ENCODE measurements at places on chromosomes 2 and 18. TPM values are rescaled to one million over a fixed set of nuclear protein-coding genes. Genes with fewer than 3 reads are reported as not detected.

SERPINB3 gene
- not detected for total RNA-seq

DNA sequence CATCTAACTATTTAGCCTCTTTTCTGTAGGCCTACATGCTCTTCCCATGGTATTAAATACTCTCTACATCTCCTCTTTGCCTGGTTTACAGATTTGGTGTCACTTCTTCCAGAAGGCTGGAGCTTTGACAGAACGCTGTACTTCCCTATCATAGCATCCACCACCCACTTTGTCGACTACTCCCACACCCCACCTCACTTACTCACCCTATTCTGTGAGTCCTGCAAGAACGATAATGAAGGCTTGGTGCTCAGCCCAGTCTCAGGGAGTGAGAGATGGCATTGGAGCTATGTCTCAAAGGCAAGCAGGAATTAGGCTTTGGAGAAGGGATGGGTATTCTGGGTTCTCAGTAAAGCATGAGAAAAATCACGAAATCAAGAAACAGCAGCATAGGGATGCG lies 20.3 kb upstream of the KDM3A start:
- DNase-seq: no peak

DNA sequence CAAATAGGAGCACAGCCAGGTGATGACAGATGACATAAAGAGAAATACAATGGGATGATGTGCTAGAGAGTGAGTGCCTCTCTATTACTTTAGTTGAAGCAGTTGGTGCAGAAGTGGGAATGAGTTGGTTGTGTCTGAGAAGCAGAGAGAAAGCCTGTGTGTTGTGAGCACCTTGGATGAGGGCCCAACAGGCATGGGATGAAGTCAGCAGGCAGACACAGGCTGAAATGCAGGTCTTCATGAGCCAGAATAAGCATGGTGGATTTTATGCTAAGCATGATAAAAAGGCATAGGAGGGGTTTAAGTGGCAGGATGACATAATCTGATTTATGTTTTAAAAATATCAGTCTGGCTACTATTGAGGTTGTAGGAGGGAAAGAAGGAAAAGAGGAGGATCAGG lies 71.5 kb downstream of the KLHL14 start:
- DNase-seq: no peak

DNA sequence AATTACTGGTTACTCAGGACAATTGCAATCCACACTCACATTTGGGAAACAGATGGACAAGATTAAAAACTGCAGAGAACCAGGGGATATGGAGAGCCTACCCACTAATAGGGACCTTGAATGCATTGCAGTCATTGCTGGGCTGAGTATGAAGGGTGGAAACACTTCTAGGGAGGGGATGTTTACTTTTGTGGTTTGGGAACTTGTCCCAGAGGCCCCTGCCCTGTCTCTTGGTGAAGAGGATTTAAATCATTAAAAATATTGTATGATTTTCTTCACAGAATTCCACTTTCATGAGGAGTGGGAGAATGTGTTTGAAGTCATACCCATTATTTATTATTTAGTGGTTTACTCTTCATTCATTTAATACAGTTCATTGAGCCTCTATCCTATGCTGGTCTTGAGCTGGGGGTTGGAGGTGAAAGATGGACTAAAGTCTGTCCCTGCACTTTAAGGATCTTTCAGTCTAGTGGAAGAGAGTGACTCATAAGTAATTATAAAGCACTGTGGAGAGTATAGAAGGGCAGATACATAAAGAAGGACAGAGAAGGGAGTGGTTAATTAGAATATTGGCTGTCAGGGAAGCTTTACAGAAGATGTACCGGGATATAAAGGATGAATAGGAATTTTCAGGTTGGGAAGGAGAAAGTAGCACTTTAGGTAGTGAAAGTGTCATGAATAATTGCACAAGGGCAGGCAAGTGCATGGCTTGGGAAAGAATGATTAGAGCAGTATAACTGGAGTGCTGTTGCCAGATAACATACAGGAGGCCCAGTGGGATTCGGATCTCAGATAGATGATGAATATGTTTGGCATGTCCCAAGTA lies 313.4 kb downstream of the LPIN1 start:
- no peak for DNase-seq

- peak; percentile 21 for DNase-seq
Observed at GRCh38 chr18:61322265-61322873, 10.9 kb upstream of the CDH20 start.

GRCh38 chr2:46380038-46380940 lies 83.1 kb downstream of the EPAS1 start:
- no peak for DNase-seq

GRCh38 chr2:138275292-138275690 lies 226.3 kb upstream of the SPOPL start:
- DNase-seq: no peak

TCF23 gene
- total RNA-seq: 63.8 TPM

- DNase-seq: no peak
Observed at GRCh38 chr2:72255540-72255939, 107.9 kb upstream of the CYP26B1 start.

DNA sequence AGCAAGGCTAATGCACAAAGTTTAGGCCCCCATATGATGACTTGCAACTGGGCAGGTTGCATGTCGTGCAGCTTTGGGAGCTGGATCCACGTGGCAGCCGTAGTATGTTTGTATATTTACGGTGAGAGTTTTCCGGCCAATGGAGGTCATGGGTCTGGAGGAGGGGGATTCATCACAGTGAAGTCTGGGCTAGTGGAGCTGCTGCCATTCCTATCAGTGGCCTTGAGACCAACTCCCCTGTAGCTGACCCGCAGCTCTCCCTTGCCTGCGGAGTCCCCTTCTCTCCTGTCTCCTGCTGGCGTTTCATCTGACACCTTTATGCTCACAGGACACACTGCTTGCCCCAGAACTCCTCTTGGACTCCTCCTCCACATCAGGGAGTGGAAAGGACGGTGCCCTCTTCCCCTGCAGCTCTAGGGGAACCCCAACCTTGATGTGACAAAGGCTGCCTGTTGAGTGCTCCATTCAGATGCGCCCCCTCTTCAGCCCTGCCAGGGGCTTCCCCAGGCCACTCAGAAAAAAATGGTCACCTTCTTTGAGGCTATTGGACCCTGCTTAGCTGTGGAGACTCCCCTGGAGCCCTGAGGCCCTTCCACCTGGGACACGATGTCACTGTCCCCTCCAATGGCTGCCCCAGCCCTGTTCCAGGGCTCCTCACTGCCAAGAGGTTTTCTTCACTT lies 121.7 kb downstream of the PXDN start:
- no peak for DNase-seq

C2orf15 gene
- total RNA-seq: 0.86 TPM

GRCh38 chr2:590214-591175 lies 86.7 kb downstream of the TMEM18 start:
- DNase-seq: no peak

- DNase-seq: no peak
Observed at GRCh38 chr2:35294636-35295263, 1060.8 kb upstream of the CRIM1 start.

TUBA3E gene
- not detected for total RNA-seq

SP110 gene
- total RNA-seq: 21.4 TPM

DNA sequence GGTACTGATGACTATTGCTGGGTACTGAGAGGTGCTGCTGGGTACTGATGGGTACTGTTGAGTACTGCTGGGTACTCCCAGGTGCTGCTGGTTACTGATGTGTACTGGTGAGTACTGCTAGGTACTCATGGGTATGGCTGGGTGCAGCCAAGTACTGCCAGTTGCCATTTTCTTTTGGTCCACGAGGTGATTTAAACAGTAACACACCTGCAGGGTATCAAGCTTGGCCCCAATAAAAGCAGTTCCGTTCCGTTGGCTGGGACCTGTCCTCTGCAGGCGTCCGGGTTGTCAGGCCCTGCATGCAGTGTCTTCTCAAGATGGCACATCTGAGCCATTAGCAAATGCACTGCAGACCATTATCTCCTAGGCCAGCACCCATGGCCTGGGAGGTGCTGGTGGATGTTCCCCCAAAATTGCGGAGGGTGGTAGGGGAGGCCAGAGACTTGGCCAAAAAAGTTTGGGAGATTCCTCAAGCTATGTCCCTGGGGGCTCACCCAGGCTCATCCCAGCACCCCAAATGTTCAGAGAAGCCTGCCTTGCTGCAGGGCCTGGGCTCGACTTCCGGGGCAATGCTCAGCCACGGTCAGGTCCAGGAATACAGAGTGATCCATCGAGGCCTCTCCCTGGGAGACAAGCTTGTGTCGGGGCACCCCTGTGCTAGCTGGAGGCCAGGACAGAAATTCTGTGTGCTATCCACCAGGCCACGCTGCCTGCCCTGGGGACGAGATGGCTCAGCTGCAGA lies 165.2 kb downstream of the TWIST2 start:
- DNase-seq: no peak

- DNase-seq: no peak
Observed at GRCh38 chr18:2529154-2529553, 42.2 kb downstream of the METTL4 start.

DNA sequence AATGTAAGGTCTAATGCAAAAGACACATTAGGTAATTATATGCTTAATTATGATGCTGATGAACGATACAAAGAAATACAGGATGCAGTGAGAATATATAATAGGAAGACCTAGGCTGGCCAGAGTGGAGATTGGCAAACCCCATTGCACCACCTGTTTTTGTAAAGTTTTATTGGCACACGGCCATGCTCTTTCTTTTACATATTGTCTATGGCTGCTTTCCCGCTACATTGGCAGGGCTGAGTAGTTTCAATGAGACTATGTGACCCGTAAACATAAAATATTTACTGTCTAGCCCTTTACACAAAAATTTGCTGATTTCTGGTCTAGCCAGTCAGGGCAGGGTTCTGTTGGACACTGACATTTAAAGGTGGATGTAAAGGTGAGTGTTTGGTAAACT lies 5.4 kb downstream of the SEC11C start:
- DNase-seq: no peak

GRCh38 chr18:48391868-48392267 lies 17.3 kb downstream of the ZBTB7C start:
- no peak for DNase-seq

CTIF gene
- 84.2 TPM for total RNA-seq

CASP8 gene
- 8.4 TPM for total RNA-seq

GRCh38 chr18:21391074-21391673 lies 149.1 kb downstream of the GREB1L start:
- DNase-seq: no peak

DNA sequence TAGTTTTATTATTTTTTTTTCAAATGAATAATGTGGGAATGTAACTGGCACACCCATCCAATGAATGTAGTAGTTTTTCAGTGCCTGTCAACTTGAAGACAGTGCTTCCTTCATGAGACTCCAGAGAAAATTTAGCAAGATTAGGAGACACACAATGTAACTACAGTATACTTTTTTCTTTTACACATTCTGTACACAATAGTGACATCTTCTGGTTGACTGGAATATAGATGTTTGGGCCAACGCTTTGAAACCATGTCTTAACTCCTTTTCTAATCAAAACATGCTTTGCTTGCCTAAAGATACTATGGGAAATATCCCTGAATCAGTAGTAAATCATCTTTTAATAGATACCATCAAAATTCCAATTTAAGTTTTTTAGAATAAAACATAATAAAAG lies 229.5 kb upstream of the ZC3H15 start:
- no peak for DNase-seq

- DNase-seq: no peak
Observed at GRCh38 chr18:2087877-2088673, 483.2 kb downstream of the METTL4 start.

Measured in ovary (tissue), 10 donors.